Stimulated activated CD4-positive, alpha-beta T cell treated with anti-CD3 and anti-CD28 coated beads, Interleukin-2, amount 100 ng/mL, for 48 hours (primary cell): ENCODE measurements at places on chromosomes 11 and 22.

- DNase-seq = no peak
Measured at GRCh38 chr11:21572210-21572609, 620.7 kb upstream of the ANO5 start.

- DNase-seq = no peak
Measured at GRCh38 chr11:69335007-69335780, 41.2 kb downstream of the MYEOV start.

- DNase-seq = no peak
Measured at GRCh38 chr22:42752230-42752746, 31.6 kb upstream of the A4GALT start.

- DNase-seq = no peak
Measured at GRCh38 chr22:22022255-22022840, 39.8 kb upstream of the TOP3B start.

- no peak for DNase-seq
Measured at GRCh38 chr11:4092026-4092425, 2.6 kb upstream of the RRM1 start.

DNA sequence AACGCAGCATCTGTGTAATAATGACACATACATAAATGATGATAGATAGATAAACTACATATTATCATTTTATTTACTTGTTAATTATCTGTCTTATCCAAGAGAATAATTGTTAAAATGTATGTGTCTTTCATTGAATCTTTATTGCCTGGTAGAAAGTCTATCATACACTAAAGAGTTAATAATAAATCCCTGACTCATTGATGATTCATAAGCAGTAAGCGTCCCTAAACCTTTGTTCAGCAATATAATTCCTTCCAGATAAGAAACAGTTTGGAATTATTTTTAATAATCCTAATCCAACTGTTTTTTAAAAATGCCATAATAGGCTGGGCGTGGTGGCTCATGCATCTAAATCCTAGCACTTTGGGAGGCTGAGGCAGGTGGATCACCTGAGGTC, 655.6 kb upstream of the CNTN5 start:
- DNase-seq = no peak

DNA sequence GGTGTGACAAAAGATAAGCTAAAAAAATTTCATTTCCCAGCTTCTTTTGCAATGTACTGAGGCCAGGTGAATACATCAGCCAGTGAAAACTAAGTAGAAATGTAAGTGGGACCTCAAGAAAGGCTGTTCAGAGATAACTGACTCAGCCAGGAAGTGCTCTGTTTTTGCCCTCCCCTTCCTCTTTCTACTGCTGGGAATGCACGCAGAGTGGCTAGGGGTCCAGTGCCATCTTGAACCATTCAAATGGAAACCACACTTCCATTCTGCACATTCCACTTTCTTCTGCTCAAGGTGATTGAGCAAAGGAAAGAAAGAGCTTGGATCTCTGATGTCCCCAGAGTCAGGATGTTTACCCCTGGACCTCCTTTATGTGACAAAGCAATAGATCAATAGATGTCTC, 27.8 kb upstream of the LMO2 start:
- DNase-seq = no peak

- no peak for DNase-seq
Measured at GRCh38 chr22:21445437-21446127, 21.6 kb upstream of the TMEM191C start.

DNA sequence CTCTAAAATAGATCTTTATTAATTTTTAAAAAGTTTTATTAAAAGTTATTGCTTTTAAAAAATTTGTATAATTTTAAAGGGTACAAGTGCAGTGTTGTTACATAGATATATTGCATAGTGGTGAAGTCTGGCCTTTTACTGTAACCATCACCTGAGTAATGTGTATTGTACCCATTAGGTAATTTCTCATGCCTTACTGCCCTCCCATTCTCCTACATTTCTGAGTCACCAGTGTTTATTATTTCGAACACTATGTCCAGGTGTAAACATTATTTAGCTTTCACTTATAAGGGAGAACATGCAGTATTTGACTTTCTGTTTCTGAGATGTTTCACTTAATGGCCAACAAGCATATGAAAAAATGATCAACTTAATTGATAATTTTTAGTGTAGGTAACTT, 2.3 kb downstream of the OR51G1 start:
- no peak for DNase-seq

DNA sequence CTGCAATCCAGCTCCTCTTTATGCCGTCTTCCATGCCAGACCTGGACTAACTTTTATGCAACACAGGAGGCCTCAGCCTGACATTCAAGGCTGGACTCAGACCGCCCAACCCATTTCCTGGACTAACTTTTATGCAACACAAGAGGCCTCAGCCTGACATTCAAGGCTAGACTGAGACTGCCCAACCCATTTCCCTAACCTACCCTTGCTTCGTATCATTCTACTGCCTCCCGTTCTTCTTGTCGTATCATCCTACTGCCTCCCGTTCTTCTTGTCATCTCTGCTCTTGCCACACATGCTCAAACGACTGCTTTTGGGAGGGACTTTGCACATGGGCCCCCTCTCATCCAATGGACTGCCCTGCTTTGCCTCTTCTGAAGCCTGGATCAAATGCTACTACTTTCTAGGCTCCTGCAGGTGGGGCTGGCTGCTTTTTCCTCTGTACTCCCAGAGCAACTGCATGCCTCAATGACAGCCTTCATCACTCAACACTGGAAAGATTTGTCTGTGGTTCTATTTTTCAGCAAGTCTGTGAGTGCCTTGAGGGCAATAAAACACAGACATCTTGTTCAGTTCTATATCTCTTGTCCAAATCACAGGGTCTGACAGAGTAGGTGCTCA, 7.8 kb downstream of the TBC1D10A start:
- no peak for DNase-seq

- DNase-seq = no peak
Measured at GRCh38 chr11:9821008-9821752, 157.3 kb downstream of the SWAP70 start.

DNA sequence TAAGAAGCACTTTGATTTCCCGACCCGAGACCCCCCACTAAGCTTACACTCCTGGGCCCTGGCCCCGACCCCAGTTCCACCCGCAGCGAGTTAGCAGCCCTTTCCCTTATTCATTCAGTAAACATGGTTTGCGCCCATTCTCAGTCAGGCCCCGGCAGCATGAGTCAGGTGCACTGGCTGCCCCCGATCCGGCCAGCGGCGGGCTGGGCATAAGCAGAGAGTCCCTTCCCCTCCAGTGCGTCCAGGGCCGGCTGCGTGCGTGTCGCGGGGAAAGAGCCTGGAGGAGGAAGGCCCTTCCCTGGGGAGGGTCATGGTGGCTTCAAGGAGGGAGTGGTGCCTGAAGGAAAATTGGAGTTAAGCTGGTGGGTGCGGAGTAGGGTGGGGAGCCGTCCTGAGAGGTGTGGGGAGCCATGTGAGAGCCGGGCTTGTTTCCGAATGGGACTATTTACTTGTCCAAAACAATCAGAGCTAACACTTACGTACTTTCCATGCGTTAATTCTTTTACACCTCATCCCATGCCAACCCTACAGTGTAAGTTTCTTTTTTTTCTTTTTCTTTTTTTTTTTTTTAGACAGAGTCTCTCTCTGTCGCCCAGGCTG, 657 bp downstream of the IGHMBP2 start:
- DNase-seq = peak; percentile 12

DNA sequence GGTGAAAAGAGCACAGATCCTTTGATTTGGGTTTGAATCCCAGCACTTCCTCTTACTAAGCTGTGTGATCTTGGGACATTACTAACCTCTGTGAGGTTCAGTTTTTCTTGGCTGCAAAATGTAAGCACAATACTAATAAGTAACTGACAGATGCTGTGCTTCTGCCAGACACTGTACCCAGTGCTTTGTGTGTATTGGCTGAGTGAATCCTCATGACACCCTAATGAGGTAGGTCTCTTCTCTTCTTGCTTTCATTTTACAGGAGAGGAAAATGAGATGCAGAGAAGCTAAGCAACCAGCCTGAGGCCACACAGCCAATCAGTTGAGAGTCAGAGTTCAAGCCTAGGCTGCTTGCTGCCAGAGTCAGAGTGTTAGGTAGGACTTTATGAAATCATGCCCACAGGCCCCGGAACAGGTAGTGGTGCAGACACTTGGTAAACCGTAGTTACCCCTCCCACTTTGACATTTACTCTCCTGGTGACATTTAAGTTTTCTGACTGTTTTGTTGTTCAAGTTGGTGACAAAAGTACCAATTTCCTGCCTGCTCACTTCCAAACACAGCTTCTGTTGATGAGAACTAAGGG, 21.2 kb downstream of the PTPRJ start:
- no peak for DNase-seq

- DNase-seq = no peak
Measured at GRCh38 chr11:1088927-1089737, 14.5 kb downstream of the MUC2 start.

- DNase-seq = peak; percentile 45
Measured at GRCh38 chr22:38202437-38203089, 769 bp downstream of the MAFF start.

DNA sequence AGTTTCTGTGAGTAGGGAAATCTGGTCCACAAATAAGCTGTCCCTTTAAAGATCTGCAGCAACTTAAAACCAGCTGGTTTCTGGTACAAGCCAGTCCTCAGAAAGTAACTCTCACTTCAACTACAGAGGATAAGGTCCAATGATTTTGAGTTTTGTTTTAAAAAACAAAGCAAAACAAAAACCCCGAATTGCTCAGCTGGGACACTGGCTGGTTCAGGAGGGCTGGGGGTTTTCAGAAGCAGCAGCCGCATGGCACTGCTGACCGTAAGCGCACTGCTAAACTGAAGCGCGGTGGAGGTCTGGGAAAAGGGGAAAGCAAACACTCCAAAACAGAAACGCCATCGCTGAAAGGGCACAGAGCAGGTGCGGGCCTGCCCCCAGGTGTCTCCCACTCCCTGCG, 59.7 kb downstream of the MICAL3 start:
- no peak for DNase-seq

DNA sequence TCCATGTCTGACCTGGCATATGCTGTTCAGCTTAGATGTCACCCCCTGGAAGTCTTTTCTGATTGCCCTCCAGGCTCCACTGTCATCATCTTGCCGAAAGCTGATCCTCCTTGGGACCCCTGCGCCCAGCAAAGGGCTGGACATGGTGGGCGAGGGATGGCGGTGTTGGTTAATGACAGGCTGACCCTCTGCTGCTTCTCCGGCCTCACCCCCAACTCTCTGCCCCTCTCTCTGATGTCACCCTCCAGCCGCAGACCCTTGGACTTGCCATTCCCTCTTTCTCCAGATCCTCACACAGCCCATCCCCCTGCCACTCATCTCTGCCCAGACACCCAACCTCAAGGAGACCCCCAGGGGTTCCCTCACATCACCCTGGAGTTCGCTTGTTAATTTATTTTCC, 2.3 kb downstream of the EHBP1L1 start:
- DNase-seq = no peak

GRCh38 chr11:28849053-28849452, 740.9 kb downstream of the METTL15 start:
- no peak for DNase-seq

- no peak for DNase-seq
Measured at GRCh38 chr11:42058794-42059193, 599.3 kb upstream of the LRRC4C start.

GRCh38 chr11:18050848-18051247, 4.8 kb upstream of the TPH1 start:
- DNase-seq = no peak

DNA sequence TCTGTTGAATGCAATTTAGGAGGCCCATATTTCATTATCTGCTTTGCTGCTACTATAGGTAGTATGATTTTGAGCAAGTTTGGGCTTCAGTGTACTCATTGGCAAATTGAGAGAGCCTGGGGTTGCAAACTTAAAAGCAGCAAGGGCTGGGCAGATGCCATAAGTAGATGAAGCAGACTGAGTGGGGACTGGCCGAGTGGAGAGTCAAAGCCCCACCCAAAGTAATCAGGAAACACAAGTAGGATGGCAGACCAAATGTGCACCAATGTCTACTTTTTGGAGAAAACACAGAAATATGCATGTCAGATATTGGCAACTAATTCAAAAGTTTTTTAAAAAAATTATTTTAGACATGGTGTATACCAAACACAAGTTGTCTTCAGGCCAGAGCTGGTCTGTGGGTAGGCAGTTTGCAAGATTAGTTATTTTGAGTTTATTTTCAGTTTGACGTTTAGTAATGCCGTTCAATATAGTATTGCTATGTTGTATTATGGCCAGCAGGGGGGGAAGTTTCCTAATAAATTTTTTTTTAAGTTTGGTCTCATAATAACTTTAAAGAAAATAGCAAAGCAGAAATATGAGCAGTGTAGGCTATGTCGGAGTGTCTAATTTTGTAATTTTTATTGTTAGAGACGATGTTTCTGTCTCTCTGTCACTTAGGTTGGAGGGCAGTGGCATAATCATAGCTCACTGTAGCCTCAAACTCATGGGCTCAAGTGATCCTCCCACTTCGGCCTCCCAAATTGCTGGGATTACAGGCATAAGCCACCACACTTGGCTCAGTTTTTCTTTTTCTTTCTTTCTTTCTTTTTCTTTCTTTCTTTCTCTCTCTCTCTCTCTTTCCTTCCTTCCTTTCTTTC, 105.1 kb downstream of the HIPK3 start:
- DNase-seq = peak; percentile 11

GRCh38 chr22:37442537-37442936, 15.3 kb upstream of the ELFN2 start:
- DNase-seq = no peak

DNA sequence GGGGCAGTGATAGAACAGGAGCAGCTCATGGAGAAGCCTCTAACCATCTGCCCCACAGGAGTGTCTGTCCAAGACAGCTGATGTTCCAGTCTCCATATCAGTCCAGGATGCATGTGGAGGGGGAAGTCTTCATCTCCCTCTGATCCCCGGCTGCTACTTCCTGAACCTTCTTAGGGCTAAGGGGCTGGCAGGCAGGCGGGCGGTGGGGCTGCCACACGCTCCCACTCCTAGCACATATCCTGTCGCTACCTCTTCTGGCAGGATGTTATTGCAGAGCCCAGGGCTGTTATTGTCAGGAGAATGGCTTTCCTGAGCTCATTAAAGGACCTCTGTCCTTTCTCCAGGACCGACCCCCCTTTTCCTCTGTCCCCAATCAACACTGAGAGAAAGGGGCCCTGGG, 25.4 kb downstream of the LRRC55 start:
- DNase-seq = no peak

DNA sequence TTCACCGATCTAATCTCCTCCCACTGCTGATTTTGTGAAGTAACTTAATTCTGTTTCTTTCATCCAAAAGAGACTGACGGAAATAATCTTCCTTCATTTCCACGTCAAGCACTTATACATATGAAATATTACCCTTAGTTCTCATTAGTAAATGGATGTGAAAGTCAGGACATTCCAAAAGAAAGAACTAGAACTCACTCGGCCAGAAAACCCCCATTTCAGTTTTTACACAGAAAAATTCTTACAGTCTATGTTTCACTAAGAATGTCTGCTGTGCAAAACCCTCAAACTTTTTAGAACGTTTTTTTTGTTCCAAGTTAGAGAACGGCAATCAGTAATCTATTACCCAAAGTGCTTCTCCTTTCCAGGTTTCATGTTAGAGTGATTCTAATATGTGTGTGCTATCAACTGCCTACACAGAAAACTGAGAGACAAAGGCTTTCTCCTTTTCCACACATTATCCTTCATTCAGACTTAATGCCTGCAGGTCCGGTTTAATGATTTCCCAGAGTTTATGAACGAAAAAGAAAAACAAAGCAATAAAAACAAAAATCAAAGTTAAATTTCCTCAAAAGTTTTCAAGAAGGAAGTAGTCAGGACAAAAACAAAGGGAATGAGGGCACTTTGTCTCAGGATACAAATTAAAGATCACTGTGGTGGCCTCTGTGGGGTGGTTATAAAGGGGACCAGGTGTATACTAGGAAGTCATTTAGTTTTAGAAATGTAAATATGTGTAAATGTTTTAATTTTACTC, 11.3 kb upstream of the SESN3 start:
- no peak for DNase-seq

GRCh38 chr11:86955361-86956120, at the start of gene FZD4:
Gene FZD4 (minus strand): TSS chr11:86955395. CDS start chr11:86955085, 310 bp downstream.
- peak; percentile 51 for DNase-seq
